Cardiac muscle cell (in vitro differentiated cells and primary cell): ENCODE measurements at places on chromosomes 2 and 18. TPM values are rescaled to one million over a fixed set of nuclear protein-coding genes. Genes with fewer than 3 reads are reported as not detected.

GRCh38 chr2:30631051-30631671, 176.1 kb downstream of the CAPN13 start:
- no peak for DNase-seq

DNA sequence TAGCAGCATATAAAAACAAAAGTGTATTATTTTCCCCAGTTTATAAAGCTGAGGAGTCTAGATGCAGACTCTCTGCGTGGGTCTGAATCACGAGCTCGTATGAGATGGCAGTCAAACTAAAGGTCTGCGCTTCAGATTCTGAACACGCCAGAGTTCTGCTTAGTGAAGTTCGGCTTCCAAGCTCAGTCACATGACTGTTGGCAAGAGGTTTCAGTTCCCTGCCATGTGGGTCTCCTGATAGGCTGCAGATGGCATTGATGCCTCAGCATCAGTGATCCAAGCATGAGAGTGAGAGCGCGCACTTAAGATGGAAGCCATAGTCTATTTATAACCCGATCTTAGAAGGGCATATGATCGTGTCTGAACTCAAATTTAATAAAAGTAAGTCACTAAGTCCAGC, 242.8 kb upstream of the DOK6 start:
- no peak for DNase-seq

DNA sequence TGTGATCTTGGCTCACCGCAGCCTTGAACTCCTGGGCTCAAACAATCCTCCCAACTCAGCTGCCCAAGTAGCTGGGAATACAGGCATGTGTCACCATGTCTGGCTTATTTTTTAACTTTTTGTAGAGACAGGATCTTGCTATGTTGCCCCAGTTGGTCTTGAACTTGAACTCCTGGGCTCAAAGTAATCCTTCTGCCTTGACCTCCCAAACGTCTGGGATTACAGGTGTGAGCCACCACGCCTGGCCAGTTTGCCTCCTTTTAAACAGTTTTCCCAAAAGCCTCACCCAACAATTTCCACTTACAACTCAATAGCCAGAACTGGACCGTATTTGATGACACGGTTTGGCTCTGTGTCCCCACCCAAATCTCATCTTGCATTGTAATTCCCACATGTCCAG, 300.9 kb upstream of the STON1 start:
- no peak for DNase-seq

GRCh38 chr2:59177748-59178147, 936.6 kb upstream of the FANCL start:
- no peak for DNase-seq

- no peak for DNase-seq
These were observed 1.3 kb downstream of the MGAT4A start for GRCh38 chr2:98729652-98730051.

DNA sequence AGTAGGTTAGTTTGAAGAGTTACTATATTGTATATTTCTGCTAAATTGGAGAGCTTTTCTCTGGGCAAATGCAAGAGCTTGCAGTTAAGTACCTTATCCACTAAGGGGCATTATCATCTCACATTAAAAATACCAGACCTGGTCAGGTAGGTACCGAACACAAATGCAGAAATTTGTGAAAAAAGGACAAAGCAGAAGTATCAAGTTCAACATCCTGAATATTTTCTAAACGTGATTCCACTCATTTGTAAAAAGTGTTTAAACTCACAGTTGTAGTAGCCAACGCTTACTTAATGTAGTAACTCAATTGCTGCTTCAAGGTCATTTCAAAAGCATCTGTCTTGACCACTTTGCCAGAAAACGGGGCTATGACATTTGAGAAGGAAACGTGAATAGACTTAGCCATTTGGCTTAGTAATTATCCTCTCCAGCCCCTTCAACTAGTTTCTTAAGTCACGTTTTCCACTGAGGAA, 52.1 kb downstream of the CYRIA start:
- DNase-seq: peak; percentile 39

GRCh38 chr2:3759331-3759730, 56.0 kb downstream of the DCDC2C start:
- no peak for DNase-seq

DNA sequence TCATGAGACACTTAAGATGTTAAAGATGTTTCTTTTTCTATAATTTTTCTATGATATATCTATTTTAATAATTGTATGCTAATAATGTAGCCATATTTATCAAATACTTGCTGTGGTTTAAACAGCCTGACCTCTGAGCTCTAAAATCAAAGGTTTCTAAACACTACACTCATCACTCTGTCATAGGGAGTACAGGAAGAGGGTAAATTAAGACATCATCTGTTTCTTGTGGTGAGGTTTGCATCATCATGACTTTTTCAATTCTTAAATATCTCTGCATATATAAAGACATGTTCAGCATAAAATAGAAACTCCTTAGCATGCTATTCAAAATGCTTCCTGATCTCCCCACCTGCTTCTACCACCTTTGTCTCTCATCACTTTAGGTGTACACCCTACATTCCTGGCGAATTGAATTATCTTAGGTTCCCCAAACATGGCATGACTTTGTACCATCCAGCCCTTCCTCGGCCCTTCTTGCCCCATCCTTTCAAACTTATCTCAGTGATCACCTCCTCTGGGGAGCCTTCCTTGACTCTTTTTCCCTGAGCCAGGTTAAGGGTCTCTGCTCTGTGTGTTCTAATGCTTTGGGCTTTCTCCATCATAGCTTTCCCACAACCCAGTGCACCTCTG, 105.3 kb upstream of the TTN start:
- no peak for DNase-seq

Gene KIAA2012
- total RNA-seq: 0.21 TPM in 1 of 2 replicates, not detected in the other

GRCh38 chr18:63971320-63972001, 1.6 kb downstream of the SERPINB8 start:
- no peak for DNase-seq

GRCh38 chr18:3525870-3526420, 76.0 kb downstream of the TGIF1 start:
- peak; percentile 36 for DNase-seq

GRCh38 chr2:24577481-24577880, 86.4 kb downstream of the NCOA1 start:
- no peak for DNase-seq
